ENCODE measurements at places on chromosomes 2 and 18.

- DNase-seq: no peak
Observed at GRCh38 chr2:147855977-147856376, 11.1 kb downstream of the ACVR2A start.

DNA sequence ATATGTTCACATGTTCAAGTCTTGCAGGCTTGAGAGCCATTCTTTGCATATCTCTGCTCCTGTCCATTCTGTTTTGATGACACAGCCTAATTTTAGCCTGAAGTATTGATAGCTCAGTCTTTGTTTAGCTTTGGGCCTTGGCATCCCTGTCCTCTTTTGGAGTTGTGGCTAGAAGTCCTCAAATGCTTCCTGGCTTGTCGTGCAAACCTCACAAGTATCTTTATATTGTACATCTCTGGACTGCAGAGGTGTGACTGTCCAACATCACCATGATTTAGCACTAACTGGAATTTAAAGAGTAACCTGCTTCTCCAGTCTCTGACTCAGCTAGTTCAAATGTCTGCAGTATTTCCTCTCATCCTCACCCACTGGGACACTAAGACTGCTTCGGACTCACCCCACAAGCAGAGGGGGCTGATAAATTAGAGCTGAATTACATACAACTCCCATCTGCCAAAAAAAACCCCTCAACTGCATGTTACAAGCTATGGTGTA is 11.7 kb downstream of the PFN4 start:
- DNase-seq: no peak

GRCh38 chr2:136310005-136310495 is 192.1 kb upstream of the CXCR4 start:
- no peak for DNase-seq

- DNase-seq: no peak
Observed at GRCh38 chr2:239264492-239264837, 136.4 kb downstream of the HDAC4 start.

GRCh38 chr2:23761638-23762037 is 165.3 kb downstream of the ATAD2B start:
- no peak for DNase-seq

DNA sequence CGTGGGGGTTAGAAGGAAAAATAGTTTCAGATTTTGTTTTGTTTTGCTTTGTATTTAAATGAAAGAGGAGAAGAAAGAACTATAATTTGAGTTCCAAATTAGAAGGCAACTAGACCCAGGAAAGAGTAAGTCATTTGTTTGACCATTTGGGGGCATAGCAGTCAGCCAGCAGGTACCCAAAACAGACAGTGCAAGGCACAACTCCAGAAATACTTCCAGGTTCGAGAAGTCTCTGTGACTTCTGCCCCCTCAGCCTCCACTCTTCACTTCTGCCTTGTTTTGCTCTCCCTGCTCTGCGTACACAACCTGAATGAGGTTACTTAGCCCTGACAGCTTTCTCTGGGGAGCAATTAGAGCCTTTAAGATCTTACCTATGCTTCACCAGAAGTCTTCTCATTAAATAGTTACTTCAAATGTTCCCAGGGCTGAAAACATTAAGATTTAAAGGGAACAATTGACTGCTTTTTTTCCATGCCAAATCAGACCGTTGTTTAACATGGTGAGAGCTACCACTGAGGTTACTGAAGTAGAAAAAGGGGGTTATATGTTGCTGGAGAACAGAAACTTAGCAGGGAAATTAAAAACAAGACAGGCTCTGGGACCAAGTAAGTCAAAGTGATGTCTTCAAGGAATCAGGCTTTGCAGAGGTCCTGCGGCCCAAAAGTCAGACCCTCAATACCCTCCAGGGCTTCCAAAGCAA is 216.9 kb downstream of the BCL11A start:
- no peak for DNase-seq

DNA sequence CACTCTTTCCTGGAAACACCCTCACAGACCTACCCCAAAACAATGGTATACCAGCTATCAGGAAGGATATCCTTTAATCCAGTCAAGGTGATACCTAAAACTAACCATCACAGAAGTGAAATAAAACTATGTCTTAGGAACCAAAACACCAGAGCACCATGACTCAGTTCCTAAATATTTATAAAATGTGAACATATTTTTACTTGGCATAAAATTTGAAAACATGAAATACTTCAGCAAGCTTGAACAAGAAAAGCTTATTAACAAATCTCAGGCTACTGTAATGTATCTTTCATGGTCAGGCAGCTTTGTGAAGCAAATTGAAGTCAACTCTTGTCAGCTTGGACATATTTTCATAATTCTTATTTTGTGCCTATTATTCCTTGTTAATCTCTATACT is 440.8 kb upstream of the CDH20 start:
- no peak for DNase-seq

DNA sequence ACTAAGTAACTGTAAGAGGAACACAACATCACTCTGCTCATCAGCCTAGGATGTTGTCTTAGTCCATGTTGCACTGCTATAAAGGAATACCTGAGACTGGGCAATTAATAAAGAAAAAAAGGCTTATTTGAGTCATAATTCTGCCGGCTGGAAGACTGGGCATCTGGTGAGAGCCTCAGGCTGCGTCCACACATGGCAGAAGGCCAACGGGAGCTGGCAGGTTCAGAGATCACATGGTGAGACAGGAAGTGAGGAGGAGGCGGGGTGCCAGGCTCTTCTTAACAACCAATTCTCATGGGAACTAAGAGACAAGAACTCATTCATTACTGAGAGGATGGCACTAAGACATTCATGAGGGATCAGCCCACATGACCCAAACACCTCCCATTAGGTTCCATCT is 46.8 kb downstream of the EPG5 start:
- no peak for DNase-seq
